Stimulated activated CD4-positive, alpha-beta T cell treated with anti-CD3 and anti-CD28 coated beads, Interleukin-2, amount 100 ng/mL, for 24 hours (primary cell): ENCODE measurements at places on chromosomes 16 and 17.

- DNase-seq = no peak
Measured at GRCh38 chr16:68244481-68244902, 681 bp upstream of the PLA2G15 start.

DNA sequence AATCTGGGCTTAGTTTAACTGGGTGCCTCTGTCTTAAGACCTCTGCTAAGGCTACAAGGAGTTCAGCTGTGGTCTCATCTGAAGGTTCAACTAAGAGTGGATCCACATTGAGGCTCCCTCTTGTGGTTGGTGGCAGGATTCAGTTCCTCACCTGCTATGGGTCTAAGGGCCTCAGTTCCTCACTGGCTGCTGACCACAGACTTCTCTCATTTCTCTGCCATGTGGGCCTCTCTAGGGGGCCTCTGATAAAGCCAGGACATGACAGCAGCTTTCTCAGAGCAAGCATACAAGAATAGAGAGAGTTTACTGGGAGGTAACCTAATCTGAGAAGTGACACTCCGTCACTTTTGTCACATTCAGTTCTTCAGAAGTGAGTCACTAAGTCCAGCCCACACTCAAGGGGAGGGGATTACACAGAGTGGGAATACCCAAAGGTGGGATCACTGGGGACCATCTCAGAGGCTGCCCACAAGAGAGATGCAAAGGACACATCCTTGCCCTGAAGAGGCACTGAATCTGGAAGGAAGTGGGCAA is 19.2 kb upstream of the ABAT start:
- DNase-seq = peak; percentile 31

- no peak for DNase-seq
Measured at GRCh38 chr17:41691031-41691777, 2.5 kb downstream of the EIF1 start.

GRCh38 chr16:7849841-7850240 is 517.2 kb downstream of the RBFOX1 start:
- DNase-seq = no peak

- no peak for DNase-seq
Measured at GRCh38 chr17:20109076-20109475, 99.9 kb downstream of the SPECC1 start.

DNA sequence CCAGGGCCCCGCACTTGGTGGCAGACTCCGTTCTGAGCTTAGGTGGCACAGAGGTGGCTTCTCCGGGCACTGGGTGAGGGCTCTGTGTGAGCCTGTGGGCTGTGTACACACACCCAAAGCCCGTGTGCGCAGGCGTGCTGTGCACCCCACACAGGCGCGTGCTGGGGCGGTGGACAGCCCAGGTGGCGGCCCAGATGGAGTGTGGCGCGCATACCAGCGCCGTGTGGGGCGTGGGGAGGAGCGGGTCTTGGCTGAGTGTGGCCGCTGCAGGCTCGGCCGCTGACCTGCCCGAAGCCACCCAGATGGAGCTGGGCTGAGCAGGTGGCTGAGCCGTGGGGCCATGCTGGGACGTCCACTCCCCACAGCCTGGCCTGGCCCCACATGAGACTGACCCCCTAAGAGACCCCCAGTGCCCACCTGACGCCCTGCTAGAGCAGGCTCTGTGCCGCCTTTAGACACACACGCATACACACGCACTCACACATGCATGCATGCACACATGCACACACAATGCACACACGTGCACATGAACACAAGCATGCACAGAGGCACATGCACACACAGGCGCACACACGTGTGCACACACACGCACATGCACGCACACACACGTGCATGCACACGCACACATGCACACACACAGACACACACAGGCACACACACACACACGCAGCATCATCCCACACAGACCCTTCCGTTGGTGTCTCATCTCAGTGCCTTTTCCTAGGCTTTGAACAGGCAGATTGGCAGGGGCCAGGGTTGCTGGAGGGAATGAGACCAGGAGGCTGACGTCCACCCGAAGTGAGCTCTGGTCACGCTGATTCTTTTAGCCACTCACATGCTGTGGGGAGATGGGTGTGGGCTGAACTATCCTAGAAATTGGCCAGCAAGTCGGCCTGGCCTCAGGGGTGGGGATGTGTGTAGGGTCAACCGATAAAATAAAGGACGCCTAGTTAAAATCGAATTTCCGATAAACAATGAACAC is 2.1 kb downstream of the PRR35 start:
- DNase-seq = no peak
